ENCODE measurements at places on chromosomes 7 and 10.
A peak's percentile ranks its signal among the peaks of the same experiment; 100 is the strongest.

DNA sequence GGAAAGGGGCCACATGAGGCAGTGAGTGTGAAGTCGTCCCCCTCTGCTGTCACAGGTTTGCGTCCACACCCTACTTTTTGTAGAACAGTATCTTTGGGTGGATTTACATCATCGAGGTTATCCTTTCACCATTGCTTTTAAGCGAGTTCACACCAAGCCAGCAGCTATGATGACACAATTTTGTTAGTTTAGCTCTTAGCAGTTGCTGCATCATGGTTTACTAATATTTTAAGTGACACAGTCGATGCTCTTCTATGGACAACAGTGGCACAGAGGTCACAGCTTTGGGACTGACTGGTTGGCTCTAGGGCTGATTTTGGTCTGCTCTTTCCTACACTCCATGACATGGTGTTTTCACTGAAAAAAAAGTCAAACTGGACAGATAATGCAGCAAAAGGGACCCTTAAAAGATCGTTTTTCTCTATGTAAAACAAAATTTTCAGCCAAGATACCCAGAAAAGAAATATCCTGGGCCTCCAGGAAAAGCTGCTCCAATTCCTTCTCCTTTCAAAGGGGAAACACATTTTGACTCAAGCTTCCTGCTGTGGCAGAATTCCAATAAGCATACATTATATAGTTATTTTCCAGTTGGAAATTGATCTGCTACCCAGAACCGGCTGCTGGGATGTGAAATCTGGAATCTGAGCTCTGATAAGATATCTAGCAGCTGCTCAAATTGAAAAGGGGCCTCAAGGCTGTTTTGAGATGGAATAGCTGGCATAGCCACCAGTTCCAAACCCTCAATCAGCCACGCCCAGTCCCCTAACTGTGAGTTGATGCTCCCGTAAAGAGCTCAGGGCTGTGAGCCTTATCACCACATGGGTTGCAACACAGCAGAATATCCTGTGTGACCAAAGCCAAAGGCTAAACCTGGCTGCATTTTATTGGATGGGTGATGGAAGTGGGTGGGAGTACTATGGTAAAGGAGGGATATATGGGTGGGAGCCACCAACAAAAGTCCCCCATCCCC lies 114.2 kb downstream of the SMURF1 start:
- DNase-seq: no peak

DNA sequence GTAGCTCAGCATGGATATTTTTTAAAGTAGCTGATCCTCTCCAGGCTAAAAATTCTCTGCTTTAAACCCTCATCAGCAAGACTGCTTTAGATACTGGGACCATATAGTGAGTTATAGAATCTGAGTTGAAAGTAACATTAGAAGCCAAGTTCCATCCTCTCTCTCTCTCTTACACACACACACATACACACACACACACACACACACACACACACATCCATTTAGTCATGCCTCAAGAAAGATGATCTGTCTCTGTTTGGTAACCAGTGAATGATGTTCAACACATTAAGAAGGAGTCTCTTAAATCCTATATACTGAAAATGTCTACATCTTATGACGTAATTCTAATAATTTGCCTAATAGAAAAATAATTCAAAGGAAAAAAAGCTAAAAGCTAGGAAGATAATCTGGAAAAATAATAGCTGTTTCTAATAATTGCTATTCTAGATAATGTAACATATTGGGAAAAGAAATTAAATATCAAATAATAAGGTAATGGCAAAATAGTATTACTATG lies 16.9 kb upstream of the ATP6V0A4 start:
- DNase-seq: no peak

GRCh38 chr10:104327745-104328645 lies 10.3 kb downstream of the ITPRIP start:
- no peak for DNase-seq

- no peak for DNase-seq
Measured at GRCh38 chr10:101835362-101835761, 8.2 kb downstream of the KCNIP2 start.

DNA sequence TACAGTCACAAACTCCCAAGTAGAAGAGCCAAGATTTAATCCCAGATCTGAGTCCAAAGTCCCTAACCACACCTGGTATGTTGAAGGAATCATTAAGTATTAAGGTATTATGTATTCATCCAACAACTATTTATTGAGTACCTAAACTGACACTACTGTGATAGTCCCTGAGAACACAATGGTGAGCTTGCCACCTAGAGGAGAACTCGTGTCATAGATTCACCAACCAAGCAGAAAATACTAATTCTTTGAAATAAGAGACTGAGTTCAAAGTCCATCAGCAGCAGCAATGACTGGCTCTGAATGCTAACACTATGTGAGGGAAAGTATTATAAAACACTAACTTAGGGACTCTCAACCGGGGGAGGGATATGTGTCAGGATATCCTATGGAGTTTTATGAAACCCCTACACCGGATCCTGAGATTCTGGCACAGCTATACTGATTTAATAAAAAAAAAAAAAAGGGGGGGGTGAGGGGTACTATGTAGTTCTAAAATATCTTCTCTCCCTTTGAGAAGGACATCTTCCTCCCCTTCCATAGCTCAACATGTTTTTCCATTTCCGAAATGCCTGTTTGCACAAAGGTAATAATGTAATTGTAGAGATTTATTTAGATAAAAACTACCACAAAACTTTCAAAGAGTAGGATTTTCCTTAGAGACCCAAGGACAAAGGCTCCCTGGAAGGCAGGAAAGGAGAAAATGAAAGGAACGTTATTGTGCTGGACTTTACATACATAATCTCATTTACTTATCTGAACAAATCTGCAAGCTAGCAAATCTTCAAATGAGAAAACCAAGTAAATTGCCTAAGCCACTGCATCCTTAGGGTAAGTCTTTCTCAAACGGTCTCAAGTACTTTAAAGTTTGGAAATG lies 1.6 kb downstream of the NCOA4 start:
- DNase-seq: peak; percentile 48

DNA sequence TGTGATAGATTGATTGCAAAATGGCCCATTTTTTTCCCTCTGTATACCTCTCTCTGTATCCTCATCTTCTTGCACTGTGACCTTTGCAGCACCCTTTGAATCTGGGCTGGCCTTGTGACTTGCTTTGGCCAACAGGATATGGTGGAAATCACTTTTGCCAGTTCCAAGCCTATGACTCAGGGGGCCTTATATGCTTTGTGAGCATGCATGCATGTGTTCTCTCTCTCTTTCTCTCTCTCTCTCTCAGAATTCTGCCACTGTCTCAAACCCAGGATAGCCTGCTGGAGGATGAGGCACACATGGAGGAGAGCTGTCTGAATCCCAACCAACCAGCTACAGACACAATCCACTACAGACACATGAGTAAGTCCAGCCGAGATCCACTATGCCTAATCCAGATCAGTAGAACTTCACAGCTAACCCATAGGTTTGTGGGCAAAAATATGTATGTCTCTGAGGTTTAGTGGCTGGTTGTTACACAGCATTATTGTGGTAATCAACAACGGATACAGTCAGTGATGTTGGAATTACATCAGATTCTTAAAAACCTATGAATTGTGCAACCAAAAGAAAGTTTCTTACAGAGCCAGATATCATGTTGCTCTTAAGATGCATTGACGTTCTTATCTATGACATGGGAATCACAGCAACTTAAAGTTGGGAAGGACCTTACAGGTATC lies 41.8 kb upstream of the ABCB4 start:
- no peak for DNase-seq

- no peak for DNase-seq
Measured at GRCh38 chr7:10731253-10731773, 242.4 kb upstream of the PHF14 start.

GRCh38 chr10:132812520-132812919 lies 26.6 kb upstream of the NKX6-2 start:
- DNase-seq: no peak

DNA sequence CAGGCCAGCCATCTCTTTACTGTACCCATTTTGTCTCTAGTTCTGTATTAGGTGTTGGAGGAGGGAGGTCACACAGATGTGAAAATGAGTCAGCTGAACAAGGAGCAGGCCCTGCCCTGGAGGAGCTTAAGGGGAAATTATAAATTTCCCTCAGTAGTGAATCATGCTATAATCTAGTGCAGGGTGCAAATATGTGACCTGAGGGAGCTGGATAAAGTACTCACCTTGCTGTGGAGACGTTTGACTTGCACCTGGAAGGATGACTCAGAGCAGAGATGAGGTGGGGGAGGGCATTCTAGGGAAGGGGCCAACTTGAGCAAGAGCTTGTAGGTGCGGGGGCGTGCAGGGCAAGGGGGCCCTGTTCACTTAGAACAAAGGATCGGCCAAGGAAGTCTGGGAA lies 610.6 kb downstream of the SDK1 start:
- no peak for DNase-seq

Measured in retinal pigment epithelial cell (primary cell).